ENCODE measurements at places on chromosomes 12 and 14. TPM values are rescaled to one million over a fixed set of nuclear protein-coding genes. Genes with fewer than 3 reads are reported as not detected.
A peak's percentile ranks its signal among the peaks of the same experiment; 100 is the strongest.

Gene KLRK1
- 2.0 TPM for total RNA-seq

Gene REP15
- total RNA-seq = 38.2 TPM

Gene SERPINA9
- total RNA-seq = not detected

- peaks cover 5% of the 10 kb centered on the region for H3K4me1 ChIP-seq
- H3K36me3 ChIP-seq = no peaks in the 10 kb centered on the region
- peak overlapping the region; percentile 49 for H3K27ac ChIP-seq
- DNase-seq = peak; percentile 28
Observed at GRCh38 chr12:19546027-19546426, 106.7 kb downstream of the AEBP2 start.

DNA sequence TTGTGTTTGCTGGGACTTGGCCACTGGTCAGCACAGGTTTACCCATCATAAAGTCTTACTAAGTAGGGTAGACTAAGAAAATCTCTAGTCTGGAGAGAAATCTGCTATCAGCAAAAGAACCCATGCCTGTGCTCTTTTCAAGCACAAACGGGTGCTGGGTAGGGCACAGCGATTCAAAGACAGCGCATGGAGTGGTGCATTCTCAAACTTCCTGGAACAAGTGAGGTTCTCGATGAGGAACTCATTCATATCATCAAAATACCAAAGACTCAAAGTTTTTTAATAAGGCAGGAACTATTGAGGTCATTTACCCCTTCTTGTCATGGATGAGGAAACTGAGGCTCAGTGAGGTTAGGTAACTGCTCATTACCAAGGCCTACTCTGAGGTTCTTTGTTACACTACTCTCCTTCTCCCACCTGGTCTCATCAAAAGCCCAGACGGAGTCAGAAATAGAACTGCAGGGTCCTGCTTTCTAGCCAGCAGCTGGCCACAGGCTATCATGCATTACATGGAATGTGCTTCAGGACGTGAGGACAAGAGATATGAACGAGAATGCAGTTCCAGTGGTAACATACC lies 390.3 kb downstream of the ZFP36L1 start:
- peaks cover 62% of the 10 kb centered on the region for H3K4me1 ChIP-seq
- H3K4me3 ChIP-seq = no peak overlapping the region
- no peak for DNase-seq
- no peak overlapping the region for H3K27ac ChIP-seq

DNA sequence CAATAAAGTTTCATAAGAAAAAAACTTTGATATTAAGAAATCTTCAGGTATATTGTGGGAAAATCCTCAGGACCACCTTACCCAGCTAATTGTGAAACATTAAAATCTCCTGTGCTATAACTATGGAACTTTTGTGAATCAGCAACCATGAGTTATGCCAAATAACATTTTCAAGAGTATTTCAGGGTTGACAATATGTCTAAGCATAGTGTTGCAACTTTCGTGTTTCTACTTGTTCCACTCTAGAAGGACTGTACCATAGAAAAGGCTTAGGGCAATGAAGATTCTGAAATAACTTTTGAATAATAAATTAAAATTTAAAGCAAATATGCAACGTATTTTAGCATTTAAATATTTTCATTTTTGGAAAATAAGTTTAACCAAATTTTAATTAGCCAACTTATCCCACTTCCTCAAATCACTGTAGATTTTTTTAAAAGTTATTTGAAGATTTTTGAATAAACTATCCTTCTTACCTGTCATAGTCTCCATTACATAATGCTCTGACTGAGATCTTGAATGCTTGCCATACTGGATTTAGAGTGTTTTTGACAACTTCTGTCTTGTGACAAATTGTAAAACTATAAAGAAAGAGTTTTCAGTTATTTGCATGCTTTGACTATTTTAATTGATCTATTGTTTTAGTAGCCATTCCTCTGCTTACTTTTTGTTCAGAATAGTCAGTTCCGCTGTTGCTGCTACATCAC lies 143.6 kb downstream of the CPNE8 start:
- DNase-seq = no peak
- no peaks in the 10 kb centered on the region for H3K4me1 ChIP-seq
- no peak overlapping the region for H3K27ac ChIP-seq

DNA sequence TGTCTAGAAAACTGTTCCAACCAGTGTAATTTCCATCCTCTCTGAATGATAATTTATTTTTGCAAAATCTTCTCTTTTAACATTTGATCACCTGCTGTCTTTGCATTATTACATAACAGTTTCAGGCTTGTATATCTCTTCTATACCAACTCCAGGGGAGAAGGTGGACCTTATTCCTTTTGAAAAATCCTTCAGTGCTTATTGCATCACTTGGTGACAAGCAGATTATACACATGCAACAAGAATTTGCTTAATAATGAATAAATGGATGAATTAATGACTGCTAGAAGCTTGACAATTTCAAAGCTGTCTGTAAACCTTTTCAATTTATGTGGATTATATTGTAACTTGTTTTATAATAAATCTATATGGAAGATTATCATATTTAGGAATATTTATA lies 37.3 kb upstream of the C12orf75 start:
- no peaks in the 10 kb centered on the region for H3K27me3 ChIP-seq
- H3K4me1 ChIP-seq = no peaks in the 10 kb centered on the region
- no peak overlapping the region for H3K4me3 ChIP-seq
- no peaks in the 10 kb centered on the region for H3K36me3 ChIP-seq
- no peak overlapping the region for H3K27ac ChIP-seq
- no peak for DNase-seq

GRCh38 chr12:50102131-50102531 lies 1.7 kb upstream of the GPD1 start:
- H3K4me1 ChIP-seq = peaks cover 26% of the 10 kb centered on the region
- H3K36me3 ChIP-seq = peaks cover 47% of the 10 kb centered on the region
- H3K27me3 ChIP-seq = no peaks in the 10 kb centered on the region
- no peak overlapping the region for H3K4me3 ChIP-seq
- H3K27ac ChIP-seq = no peak overlapping the region

GRCh38 chr14:100486025-100486828 lies 101.0 kb downstream of the BEGAIN start:
- no peaks in the 10 kb centered on the region for H3K27me3 ChIP-seq
- H3K27ac ChIP-seq = no peak overlapping the region
- H3K4me1 ChIP-seq = no peaks in the 10 kb centered on the region

- no peak overlapping the region for H3K4me3 ChIP-seq
- no peak for DNase-seq
- no peaks in the 10 kb centered on the region for H3K4me1 ChIP-seq
- H3K27ac ChIP-seq = no peak overlapping the region
- no peaks in the 10 kb centered on the region for H3K27me3 ChIP-seq
Observed at GRCh38 chr12:80165746-80166145, 66.4 kb downstream of the OTOGL start.
